Fibroblast of skin of scalp (primary cell): ENCODE measurements at places on chromosomes 2 and 18.
A peak's percentile ranks its signal among the peaks of the same experiment; 100 is the strongest.

DNA sequence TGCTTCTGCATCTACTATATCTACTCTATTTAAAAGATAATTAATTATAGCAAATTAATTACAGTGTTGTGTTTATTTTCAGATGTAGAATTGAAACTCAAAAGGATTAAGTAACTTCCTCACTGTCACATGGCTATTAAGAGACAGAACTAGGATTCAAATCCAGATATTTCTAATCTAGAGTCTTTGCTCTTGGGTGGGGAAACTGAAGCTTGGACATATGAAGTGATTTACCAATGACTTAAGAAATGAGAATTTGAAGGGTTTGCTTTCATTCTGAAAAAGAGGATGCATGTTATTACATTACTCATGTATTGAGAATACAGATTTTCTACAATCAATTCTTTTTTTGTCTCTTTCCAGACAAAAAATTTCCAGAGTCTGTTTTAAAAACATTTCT lies 191.5 kb upstream of the SMAD7 start:
- no peak for DNase-seq

- DNase-seq: no peak
Observed at GRCh38 chr2:39506215-39506614, 69.1 kb upstream of the MAP4K3 start.

- peak; percentile 58 for DNase-seq
Observed at GRCh38 chr2:231715988-231716616, 7.8 kb downstream of the PTMA start.

DNA sequence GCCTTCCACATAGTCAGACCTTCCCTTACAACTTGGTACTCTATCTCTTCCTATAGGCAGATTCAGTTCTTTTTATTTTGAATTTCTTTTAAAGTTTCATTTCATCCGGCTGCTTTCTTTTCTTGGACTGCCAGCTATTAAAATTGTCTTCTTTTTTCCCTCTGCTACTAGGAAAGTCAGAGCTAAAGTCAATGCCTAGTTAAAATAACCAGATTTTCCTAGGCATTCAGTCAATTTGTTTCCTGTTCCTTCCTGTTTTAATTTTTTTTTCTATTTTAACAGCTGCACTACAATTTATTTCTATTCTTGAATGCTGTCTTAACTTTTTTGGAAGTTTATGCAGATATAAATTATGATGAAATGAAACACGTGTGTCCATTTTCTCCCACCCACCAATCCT lies 84.8 kb downstream of the EVA1A start:
- no peak for DNase-seq

GRCh38 chr18:38843291-38843690 lies 1277.7 kb upstream of the CELF4 start:
- DNase-seq: no peak

- DNase-seq: no peak
Observed at GRCh38 chr2:29039718-29040480, 34.4 kb downstream of the PCARE start.

GRCh38 chr2:156615836-156616322 lies 179.7 kb downstream of the GPD2 start:
- DNase-seq: no peak

DNA sequence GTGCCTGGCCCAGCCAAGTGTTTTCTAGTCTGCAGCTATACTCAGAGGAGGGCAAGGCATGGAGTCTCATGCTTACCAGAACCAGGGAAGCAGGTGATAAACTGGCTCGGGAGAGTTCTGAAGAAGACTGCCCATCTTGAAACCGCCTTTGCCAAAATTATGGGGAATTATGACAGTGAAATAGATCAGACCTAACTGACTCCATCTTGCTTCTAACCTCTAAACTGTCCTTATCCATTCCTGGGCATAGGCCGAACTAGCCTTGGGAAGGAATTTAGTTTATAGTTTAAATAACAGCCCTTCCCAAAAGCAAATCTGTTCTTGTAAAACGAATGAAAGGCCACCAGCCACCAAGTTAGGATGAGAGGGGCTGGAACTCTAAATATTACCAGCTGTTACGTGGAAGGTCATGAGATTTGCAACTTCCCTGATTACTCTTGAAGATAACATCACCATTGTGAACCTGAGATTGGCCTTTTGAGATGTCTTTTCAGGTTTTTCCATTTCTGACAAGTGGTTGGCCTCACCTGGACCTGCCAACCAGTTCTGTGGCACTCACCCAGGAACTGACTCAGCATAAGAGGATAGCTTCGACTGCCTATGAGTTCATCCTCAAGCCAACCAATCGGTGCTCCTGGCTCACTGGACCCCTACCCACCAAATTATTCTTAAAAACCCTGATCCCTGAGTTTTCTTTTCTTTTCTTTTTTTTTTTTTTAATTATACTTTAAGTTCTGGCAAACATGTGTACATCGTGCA lies 23.4 kb downstream of the CHCHD5 start:
- DNase-seq: no peak

DNA sequence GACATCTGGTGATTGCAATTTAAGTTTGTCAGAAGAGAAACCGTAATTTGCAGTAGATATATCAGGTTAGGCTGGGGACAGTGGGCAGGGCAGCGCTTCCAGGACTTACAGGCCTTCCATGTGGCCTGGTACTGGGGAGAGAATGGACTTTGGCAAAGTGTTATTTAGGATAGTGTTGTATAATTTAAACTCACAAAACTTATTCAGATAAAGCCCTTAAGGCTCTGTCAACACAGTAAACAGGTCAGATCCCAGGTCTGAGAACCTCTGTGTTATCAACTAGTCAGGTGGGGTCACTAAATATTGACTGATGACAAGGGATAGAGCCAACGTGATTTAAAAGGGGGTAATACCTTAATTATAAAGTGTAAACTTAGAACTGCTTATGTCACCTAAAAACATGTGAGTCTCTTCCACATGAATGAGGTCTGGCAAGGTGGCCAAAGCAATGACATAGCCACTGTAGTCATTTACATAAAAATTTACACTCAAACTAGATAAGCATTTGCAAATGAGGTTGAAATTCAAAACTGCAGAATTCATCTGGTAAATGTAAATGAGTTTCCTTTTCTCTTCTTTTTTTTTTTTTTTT lies 80.2 kb upstream of the DNMT3A start:
- DNase-seq: no peak

DNA sequence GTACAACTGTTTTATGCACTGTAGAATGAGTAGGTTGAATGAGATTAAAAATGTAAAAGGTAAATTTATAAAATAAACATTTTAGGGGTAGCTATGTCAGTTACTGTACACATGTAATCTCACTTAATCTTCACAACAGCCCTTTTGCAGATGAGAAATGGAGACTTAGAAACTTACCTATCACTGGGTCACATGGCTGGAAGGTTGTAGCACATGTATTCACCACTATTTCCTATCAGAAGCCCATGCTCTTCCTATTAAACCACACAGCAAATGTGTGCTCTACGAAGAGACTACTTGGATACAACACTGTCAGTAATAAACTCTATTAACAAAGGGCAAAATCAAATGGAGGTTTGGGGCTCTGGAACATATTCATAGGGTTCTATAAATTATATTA lies 60.5 kb downstream of the VWC2L start:
- DNase-seq: no peak

- no peak for DNase-seq
Observed at GRCh38 chr2:71004857-71005256, 10.2 kb upstream of the TEX261 start.

- DNase-seq: peak; percentile 17
Observed at GRCh38 chr18:30106356-30106755, 936.2 kb downstream of the DSC3 start.

DNA sequence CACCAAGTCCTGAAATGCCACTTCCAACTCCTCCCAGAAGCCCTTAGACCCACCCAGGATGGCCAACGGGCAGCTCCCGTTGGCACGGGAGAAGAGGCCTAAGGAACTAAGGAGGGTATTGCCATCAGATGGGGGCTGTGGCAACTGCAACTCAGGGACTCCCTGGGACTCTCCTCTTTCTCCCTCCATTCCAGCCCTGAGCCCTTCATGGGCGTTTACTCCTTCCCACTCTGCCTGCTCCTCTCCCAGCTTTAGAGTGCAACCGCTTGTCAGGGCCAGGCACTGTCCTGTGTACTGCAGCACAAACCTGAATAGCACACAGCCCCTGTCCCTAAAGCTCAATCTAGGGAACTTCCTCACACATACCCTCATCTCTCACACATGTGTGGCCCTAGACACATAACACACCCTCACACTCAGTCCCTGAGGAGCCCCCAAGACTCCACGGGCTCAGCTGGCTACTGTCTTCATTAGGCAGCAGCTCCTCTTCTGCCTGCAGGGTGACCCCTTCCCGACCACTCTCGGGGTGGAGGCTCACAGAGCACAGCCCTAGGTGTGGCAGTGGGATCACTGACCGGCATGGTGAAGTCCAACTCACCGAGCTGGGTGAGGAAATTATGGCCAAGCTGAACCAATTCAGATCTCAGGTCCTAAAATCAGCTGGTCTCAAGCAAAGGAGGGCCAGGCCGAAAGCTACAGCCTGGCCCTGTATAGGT lies 316.3 kb downstream of the CELF4 start:
- DNase-seq: no peak

DNA sequence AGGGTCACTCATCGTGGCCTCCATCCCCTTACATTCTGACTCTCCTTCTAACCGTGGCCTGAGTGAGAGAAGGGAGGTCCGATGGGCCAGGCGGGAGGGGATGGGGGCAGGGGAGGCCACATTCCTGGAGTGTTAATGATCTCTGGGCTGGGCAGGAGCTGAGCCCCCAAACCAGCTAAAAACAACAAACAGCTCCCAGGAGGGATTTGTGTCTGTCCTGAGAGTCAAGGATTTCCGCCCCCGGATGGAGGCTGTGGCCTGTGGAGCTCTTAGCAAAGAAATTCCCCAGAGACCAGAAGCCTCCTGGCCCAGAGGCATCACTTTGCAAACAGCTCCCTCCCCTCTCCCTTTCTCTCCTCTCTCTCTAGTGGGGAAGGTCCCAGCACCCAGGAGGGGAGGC lies 23.5 kb downstream of the EMX1 start:
- peak; percentile 90 for DNase-seq

DNA sequence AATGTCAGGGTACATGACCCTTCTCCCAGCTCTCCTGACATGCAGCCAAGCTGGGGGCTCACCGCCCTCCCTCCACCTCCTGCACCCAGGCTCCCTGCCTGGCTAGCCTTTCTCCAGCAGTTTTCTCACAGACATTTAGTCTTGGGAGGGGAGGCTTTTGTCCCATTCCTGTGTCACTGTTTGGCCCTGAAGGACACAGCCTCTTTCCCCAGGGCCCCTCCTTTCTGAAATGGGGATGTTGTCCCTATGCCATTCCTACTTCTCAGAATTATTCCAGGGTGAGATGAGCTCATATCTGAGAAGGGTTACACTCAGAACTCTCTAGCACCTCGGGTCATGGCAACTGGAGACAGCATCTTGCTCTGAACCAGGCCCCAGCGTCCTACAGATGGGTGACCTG lies 47.3 kb upstream of the MRPL33 start:
- no peak for DNase-seq

DNA sequence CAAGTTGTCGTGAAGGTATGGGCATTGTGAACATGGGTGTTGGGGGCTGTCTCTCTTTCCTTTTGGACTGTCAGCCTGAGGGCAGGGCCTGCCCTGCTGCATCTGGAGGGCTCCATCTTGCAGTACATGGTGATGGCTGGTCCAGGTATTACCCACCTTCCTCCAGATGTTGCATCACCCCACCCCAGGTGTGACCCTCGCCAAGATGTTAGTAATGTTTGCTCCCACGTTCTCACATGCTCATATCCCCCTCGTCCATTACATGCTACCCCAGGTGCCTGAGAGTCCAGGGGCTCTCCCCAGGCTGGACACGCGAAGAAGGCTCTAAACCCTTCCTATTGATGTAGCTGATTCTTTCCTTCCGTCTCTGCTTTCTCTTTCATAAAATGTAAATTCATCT lies 13.9 kb downstream of the ZAP70 start:
- DNase-seq: no peak

DNA sequence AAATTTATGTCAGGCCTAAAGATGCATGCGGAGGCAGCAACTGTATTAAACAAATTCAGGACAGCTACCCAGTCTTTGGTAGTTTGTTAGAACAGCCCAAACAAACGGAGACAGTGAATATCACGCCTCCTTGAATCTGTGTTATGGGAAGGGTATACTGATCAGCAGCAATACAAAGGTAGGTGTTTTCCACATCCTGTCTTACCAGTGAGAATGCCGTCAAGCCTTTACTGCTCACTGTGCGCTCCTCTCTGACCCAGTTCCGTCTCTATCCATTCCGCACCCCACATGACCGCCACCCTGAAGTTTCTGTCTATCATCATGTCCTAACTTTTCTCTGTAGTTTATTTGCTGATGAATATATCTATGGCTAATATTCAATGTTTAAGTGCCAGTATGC lies 473.3 kb downstream of the LPIN1 start:
- no peak for DNase-seq

DNA sequence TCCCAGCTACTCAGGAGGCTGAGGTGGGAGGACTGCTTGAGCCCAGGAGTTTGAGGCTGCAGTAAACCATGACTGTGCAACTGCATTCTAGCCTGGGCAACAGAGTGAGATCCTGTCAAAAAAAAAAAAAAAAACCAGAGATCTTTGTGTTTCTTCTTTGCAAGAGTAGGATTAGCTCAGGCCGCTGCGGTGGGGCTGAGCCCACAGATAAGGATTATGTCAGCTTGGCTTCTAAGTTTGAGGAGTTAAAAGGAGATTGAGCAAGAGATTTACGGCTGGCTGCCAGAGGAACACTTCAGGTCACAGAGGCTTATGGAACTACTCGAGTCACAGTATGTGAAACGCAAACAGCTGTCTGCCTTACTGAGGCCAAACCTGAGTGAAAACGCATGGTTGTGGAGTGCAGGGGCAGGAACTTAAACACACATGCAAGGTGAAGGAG lies 146.7 kb upstream of the L3MBTL4 start:
- DNase-seq: peak; percentile 59

DNA sequence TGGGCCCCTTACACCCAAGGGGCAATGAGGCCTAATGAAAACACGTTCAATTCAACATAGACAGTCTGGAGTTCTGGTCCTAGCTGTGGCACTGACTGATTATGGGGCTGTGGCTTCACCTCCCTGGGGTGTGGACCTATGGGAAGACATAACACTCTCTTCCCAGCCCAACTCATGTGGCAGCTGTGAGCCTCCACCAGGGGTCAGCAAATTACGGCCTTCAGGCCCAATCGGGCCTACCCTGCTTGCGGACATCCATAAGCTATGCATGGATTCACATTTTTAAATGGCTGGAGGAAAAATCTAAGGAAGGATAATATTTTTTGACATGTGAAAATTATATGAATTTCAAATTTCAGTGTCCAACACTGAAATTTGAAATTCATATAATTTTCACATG lies 101.3 kb downstream of the LOXHD1 start:
- no peak for DNase-seq

DNA sequence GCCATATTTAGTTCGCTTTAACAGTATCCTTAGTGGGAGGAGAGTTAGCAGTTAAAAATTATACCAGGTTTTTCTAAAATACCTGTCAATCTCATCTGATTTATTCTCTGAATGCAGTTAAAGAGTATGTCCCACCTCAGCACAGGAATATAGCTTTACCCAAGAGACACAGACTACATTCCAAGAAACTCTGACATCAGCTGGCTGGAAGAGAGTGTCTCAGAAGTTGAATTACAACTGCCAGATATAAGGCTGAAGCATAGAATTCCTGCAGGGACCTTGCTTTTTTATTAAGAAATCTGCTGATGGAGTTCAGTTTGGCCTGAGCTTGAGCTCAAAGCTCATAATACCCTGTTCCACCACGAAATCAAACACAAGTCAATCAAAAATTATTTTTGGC lies 25.4 kb upstream of the CNTNAP5 start:
- no peak for DNase-seq
